Natural killer cell treated with Interleukin-12 subunit alpha and Interleukin-12 subunit beta and Interleukin-15 and Interleukin-18, amount 100 ng/mL, for 72 hours (primary cell): ENCODE measurements at places on chromosomes 2 and 18.

- DNase-seq: no peak
These were observed 276.4 kb upstream of the HS6ST1 start for GRCh38 chr2:128594953-128595677.

- DNase-seq: peak; percentile 79
These were observed 773 bp downstream of the MBP start for GRCh38 chr18:77131652-77132368.

DNA sequence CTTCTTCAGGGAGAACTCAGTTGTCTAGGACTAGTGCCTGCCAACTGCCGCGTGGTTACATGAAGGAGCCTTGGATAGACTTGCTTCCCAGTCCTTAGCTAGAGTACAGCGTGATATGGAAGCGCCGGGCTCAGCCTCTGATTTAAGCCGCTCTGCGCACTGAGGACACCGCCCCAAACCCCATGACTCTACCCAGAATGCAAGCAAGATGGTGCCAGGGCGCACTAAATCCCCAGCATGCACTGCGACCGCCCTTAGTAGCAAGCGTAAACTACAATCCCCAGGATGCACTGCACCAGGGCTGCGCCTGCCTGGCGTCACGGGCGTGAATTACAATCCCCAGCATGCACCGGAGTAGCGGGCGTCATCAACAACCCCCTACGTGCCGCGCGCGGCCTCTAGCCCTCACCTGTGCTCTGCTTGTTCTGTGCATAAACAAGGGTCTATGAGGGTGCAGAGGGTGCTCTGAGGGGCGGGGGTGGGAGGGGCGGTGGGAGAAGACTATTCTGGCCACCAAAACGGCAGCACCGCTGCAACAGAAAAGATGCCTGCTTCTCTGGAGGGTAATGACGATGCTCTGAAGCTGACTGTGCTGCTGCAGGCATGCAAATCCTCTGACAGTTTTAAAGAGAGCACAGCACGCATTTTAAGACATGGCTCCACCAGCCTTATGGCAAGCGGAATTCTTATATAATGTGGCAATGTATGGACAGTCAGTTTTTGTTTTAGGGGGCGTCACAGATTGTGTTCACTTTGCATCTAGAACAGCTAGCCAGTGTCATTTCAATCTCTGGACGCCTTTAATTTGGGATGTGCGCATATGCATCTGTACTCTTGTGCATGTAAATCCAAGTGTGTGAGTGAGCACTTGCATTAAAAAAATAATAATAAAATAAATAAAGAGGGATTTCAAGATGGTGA is 282.5 kb upstream of the MYT1L start:
- DNase-seq: peak; percentile 76

DNA sequence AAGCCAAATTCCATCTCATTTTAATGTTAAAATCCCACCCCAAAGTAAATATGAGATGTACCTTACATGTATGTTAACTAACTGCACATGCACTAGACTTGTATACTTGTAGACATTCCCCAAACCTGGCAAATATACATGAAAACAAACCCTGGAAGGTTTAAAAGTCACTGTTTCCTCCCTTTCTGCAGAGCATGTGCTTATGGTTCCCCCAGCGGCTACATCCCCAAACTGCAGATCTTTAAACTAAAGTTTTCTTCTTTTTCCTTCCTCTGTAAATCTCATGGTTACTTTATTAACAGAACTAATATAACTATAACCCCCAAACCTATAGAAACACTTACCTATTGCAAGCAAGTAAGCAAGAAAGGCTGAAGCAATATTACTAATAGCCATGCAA is 731.5 kb downstream of the LRP1B start:
- no peak for DNase-seq

GRCh38 chr2:165112789-165113188 is 91.1 kb downstream of the SCN3A start:
- DNase-seq: no peak

DNA sequence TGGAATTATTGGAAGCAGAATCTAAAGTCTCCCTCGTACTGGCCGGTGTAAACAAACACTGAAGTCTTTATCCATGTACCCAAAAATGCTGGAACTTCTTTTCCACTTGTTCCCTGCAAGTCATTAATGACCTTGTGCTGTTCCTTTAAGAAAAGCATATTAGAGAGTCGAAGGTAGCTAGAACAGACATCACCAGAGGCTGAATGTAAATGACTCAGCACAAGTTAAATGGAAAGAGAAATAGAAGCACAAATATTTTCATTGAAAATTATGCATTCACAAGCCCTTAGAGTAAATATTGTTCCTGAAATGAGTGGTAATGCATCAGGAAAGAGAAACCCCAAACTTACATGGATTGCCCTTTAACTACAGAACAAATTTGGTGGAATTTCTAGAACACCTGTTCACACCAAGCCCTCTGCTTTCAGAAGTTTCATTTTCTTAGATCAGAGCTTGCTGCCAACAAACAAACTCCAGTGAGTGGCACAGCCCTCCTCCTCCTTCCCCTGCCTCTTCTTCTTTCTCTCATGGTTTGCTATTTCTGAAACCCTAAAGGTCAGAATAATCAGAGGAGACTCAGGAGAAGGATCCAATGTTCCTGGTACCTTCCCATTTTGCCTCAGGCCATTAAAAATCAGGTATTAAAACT is 264.3 kb downstream of the TXNL1 start:
- no peak for DNase-seq

DNA sequence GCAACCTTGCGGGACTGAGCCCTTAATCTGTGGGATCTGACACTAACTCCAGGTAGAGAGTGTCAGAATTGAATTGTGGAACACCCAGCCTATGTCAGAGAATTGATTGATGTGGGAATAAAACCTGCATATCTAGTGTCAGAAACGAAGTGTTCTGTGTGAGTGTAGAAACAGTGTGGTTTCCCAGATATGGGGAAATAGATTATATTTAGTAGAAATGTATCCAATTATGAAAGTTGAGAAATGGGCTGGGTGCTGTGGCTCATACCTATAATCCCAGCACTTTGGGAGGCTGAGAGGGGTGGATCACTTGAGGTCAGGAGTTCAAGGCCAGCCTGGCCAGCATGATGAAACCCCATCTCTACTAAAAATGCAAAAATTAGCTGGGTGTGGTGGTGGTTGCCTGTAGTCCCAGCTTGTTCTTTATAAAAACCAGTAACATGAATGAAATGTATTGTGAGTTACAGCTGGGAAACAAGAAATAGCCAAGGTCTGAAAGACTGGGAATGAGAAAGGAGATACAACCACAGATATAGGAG is 4.3 kb upstream of the TP53I3 start:
- no peak for DNase-seq
